NCI-H2081 treated with DMSO at 0.1 percent for 48 hours (cell line): ENCODE measurements at places on chromosomes 2 and 18.

DNA sequence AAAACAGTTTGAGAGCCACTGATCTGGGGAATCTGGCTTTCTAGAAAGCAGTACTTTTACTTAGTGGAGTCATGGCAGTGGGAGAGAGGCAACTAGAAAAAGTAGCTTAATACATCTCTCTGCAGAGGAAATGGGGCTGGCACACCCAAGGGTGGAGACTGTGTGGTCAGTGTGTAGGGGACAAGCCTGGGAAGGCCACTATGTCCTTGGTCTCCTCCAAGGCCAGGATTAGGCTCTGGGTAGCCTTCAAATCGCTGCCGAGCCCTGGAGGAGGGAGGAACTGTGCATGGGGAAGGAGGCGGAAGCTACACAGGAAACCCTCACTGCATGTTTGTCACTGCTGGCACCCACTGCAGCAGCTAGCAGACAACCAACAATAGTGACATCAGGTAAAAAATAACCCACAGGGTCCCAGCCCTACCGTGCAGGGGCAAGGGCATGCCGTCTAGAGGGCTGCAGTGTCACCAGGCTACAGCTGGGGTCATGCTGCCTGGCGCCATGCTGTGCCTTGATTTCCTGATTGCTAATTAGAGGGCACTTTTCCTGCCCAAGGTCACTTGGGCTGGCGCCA, 34.8 kb downstream of the LBH start:
- no peak for DNase-seq

GRCh38 chr2:7165736-7166135, 248.5 kb downstream of the RNF144A start:
- no peak for DNase-seq

- DNase-seq: no peak
Observed at GRCh38 chr2:149972066-149972465, 384.5 kb upstream of the MMADHC start.

DNA sequence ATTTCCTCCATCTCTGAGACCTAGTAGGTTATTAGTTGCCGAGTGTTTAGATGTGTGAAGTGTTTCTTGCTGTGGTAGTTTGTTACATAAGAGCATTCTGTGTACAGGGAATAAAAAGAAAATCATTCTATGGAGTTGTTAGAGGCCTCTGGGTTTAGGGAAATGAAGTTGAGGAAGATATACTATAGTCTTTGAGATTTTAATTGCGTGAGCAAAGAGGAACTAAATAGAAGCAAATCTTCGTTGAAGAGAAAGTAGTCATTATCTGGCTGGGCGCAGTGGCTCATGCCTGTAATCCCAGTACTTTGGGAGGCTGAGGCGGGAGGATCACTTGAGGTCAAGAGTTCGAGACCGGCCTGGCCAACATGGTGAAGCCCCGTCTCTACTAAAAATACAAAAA, 19.0 kb downstream of the USP39 start:
- DNase-seq: no peak

GRCh38 chr18:32542221-32542798, 71.6 kb upstream of the GAREM1 start:
- DNase-seq: no peak

- DNase-seq: no peak
Observed at GRCh38 chr2:46032161-46032813, 264.9 kb upstream of the EPAS1 start.

DNA sequence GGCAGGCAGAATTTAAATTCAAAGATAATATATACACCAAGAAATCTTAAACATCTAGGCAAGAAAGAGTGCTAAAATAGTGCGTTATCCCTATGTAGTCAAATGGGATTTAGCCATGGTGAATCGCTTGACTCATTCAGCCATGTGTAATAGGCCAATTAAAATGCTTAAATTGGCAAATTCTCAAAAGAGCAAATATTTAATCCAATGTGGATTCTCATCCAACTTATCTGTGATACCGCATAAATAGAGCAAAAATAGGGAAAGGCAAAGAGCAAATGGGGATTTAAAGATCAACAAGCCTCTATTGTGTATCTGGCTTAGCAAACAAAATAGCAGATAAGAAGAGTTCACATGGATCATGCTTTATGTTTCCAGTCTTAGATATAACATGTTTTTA, 123.2 kb upstream of the RPRM start:
- DNase-seq: peak; percentile 44

- DNase-seq: no peak
Observed at GRCh38 chr18:55233857-55234256, 274.6 kb upstream of the CCDC68 start.

GRCh38 chr2:69902213-69902922, 8.6 kb downstream of the SNRNP27 start:
- DNase-seq: no peak

GRCh38 chr2:16119741-16120140, 179.4 kb downstream of the MYCN start:
- no peak for DNase-seq

DNA sequence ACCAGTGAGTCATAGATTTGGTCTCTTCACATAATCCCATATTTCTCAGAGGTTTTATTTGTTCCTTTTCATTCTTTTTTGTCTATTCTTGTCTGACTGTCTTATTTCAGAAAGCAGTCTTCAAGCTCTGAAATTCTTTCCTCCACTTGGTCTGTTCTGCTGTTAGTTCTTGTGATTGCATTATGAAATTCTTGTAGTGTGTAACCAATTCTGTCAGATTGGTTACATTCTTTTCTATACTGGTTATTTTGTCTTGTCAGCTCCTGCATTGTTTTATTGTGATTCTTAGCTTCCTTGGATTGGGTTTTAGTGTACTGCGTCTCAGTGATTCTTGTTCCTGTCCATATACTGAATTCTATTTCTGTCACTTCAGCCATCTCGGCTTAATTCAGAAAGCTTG, 18.6 kb downstream of the EHBP1 start:
- DNase-seq: no peak

DNA sequence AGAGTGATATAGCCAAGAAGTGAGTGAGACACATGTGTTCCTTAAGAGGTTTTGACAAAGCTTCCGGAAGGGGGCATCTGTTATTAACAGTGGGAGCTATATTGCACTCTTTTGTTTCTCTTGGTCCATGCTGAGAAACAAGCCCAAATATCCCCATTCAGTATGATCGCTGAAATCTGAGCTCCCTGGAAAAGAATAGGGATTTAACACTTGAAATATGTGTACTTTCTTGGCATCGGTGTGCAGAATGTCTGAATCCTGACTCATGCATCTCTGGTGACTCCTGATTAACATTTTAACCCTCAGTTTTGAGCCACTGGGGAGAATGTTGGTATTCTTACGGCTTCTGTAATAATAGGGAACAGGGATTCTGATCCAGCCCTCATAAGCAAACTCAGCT, 448.1 kb downstream of the TSN start:
- no peak for DNase-seq

- DNase-seq: peak; percentile 9
Observed at GRCh38 chr18:8771930-8772329, 66.6 kb downstream of the MTCL1 start.

- DNase-seq: no peak
Observed at GRCh38 chr2:71897137-71897480, 250.6 kb downstream of the CYP26B1 start.

GRCh38 chr2:7835693-7836680, 845.9 kb upstream of the ID2 start:
- no peak for DNase-seq

GRCh38 chr2:11998626-11999378, 252.4 kb downstream of the LPIN1 start:
- no peak for DNase-seq

- DNase-seq: no peak
Observed at GRCh38 chr2:2849464-2850217, 518.6 kb upstream of the MYT1L start.

- no peak for DNase-seq
Observed at GRCh38 chr18:57906852-57907251, 103.7 kb upstream of the ATP8B1 start.

- DNase-seq: no peak
Observed at GRCh38 chr18:8990276-8991031, 112.0 kb upstream of the NDUFV2 start.

DNA sequence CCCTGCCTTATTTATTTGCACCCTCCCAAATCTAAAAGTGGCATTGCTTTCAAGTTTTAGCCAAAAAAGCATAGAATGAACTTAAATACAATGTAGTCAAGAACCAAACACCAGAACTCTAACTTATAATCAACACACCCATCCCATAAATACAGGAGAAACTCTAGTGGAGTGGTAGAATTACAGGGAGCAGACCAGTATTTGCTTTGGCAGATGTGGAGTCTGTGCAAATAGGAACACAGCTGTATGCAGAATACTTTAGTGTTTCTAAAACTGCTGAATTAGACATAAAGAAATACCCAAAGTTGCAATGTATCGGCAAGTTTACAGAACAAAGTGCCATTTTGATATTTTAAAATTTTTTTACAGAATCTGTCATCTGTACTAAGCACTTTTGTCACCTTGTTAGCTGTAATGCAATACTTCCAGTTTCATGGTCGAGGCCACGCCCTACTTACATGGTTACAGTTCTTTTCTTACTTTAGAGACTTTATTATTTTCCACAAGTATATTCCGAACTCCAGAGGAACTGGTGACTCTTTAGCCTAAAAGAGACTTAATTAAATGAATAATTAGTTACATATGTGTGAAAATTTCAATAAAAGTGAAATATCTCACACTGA, 23.7 kb upstream of the COL5A2 start:
- DNase-seq: no peak

DNA sequence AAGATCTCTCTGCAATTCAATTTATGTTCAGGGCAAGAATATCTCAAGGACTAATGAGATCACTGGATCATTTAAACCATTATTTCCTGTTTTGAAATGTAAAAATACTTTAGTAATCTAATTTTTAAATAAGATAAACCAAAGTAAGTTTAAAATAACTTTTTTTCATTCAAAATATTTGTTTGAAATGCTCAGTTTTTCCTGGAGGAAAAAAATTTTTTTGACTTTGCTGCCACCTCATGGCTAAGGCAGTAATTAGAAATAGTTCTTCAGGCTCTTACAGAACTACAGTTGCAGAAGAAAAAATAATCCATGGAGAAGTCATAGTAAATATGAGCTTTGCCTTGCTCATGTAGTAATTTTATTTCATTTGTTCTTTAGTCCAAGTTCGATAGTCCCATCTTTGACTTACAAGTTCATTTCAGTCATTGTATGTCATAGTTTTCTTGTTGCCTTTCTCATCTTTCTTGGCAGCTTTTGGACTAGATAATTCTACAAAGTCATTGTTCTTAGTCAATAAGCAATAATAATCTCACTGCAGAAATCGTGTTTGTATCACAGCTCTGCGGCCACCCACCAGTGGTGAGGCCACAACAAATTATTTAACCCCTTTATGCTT, 127.4 kb downstream of the DPP4 start:
- DNase-seq: no peak

- no peak for DNase-seq
Observed at GRCh38 chr18:10514601-10515000, 11.2 kb upstream of the NAPG start.

GRCh38 chr2:1744151-1744445, 217 bp downstream of the PXDN start:
- no peak for DNase-seq

DNA sequence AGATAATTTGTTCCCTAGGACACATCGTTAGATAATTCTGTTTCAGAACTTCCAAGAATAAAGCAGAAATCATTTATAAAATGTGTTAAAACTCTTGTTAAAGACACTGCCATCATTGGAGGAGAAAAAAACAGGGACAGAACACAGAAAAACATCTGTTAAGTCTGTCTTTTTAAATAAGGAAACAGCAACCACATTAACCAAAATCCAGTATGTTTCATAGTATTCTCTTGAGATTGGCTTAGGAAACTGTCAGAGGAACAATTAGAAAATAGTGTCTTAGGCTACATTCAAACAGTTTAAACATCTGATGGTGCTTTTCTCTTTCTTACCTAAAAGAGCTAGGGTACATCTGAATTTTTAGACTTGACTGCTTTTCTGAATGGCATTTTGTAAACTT, 81.6 kb downstream of the PMS1 start:
- DNase-seq: no peak

- no peak for DNase-seq
Observed at GRCh38 chr2:109721626-109722025, 72.5 kb upstream of the RGPD5 start.

- DNase-seq: no peak
Observed at GRCh38 chr2:138622613-138623012, 121.0 kb downstream of the SPOPL start.

DNA sequence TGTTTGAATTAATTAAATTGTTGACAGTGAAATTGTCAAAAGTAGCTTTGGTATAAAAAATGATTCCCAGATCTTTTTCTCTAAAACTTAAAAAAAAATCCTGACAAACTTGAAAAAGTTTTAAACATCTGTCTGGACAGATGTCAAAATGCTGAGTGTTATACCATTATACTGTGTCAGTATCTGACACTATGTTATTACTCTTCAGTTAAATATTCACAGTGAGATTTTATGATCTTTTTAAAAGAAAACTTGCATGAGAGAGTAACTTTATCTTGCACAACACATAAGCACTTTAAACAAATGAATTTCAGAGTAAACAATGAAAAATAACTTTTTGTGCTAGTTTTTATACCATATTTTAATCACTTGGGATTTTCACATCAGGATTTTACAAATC, 167.4 kb downstream of the MEIS1 start:
- DNase-seq: no peak

- no peak for DNase-seq
Observed at GRCh38 chr2:228197504-228197903, 16.0 kb upstream of the SPHKAP start.

GRCh38 chr2:190431907-190432306, 23.8 kb downstream of the MFSD6 start:
- no peak for DNase-seq

GRCh38 chr2:10768063-10768507, 44.5 kb downstream of the PDIA6 start:
- no peak for DNase-seq

DNA sequence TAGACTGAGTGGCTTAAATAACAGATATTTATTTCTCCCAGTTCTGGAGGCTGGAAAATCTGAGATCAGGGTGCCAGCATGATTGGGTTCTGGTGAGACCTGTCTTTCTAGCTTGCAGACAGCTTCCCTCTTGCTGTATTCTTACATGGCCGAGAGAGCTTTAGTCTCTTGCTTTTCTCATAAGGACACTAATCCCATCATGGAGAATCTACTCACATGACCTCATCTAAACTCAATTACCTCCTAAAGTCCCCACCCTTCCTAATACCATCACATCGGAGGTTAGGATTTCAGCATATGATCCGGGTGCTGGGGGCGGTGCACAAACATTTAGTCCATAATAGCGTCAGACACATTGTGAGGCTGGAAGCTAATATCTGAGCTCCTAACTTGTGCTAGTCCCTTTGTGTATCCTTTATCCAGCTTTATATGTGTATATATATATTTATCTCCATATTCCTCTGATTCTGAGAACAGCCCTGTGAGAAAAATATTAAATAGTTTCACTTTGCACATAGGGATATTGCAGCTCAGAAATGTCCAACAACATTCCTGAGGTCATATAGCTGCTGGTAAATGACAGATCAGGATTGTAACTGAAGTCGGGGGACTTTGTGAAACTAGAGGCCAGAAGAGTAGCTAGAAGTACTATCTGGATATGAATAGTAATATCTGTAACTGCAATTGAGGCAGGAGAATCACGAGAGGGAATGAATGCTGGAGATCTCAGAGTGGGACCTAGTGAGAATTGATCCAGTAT, 28.9 kb downstream of the MARCHF4 start:
- no peak for DNase-seq

- DNase-seq: no peak
Observed at GRCh38 chr2:12316476-12316875, 400.3 kb upstream of the TRIB2 start.

GRCh38 chr2:155151945-155152344, 453.4 kb downstream of the KCNJ3 start:
- no peak for DNase-seq

GRCh38 chr2:233922471-233922870, 5.3 kb downstream of the TRPM8 start:
- DNase-seq: no peak

GRCh38 chr2:174994381-174994780, 10.8 kb downstream of the CHN1 start:
- DNase-seq: no peak
